ENCODE measurements at places on chromosomes 7 and 10. TPM values are rescaled to one million over a fixed set of nuclear protein-coding genes. Genes with fewer than 3 reads are reported as not detected.

LRRTM3 gene
- 0.05 TPM for total RNA-seq

HHEX gene
- total RNA-seq, result 0.11 TPM

NKX2-3 gene
- total RNA-seq, result not detected

ELFN1 gene
- not detected for total RNA-seq

PIP gene
- total RNA-seq, result not detected

RAB19 gene
- not detected for total RNA-seq

ZNF853 gene
- 1.9 TPM for total RNA-seq

FOXI2 gene
- not detected for total RNA-seq

All from myocyte (in vitro differentiated cells).